NCI-H2081 (cell line): ENCODE measurements at places on chromosomes 3 and 15.

DNA sequence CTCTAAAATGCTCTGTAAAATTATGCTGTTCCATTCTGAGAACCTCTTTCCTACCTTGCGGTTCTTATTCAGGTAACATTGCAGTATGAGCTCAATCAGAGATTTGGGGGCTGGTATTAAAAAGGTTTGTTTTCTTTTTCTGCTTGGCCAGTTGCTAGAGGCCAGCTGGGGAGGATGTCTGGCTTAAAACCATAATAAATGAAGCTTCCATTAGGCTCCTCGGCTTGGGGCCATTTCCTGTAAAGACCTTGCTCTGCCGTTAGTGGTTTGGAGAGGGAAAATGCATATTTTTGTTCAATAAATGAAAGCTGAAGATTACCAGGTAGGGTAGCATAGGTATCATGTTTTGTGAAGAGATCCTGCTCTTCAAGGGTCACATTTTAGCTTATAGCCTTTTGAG, 55.2 kb downstream of the MCTP2 start:
- peak; percentile 58 for DNase-seq

- no peak for DNase-seq
Measured at GRCh38 chr3:119625451-119626153, 27.9 kb downstream of the PLA1A start.

DNA sequence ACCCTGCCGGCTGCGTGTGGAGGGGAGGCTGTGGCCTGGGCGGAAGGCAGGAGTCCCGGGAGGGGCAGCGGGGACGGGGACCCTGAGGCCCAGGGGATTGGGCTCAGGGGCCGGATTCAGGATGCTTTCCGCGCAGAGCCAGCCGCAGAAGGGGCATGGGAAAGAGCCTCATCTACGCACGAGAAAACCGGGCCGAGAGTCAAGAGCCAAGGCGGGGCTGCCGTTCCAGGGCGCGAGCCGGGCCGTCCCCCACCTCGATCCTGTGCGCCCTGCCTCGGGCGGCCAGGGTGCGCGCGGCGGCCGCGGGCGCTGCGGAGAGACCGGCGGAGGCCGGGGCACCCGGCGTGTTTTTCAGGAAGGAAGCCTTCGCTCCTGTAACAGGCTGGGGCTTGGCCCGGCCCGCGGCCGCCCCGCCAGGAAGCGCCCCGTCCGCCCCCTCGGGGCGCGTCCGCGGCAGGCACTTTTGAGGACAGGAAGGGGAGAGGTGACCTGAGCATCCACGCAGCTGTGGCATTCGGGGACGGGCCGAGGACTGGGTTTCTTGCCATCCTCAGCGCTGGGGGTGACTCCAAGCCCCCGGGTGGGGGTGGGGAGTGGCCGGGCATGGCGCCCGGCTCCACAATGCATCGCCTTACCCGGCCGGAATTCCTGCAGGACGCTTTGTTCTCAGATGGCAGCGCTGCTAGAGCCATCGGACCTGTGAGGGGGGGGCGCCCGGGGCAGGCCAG, 62.3 kb upstream of the GATA2 start:
- DNase-seq: no peak

DNA sequence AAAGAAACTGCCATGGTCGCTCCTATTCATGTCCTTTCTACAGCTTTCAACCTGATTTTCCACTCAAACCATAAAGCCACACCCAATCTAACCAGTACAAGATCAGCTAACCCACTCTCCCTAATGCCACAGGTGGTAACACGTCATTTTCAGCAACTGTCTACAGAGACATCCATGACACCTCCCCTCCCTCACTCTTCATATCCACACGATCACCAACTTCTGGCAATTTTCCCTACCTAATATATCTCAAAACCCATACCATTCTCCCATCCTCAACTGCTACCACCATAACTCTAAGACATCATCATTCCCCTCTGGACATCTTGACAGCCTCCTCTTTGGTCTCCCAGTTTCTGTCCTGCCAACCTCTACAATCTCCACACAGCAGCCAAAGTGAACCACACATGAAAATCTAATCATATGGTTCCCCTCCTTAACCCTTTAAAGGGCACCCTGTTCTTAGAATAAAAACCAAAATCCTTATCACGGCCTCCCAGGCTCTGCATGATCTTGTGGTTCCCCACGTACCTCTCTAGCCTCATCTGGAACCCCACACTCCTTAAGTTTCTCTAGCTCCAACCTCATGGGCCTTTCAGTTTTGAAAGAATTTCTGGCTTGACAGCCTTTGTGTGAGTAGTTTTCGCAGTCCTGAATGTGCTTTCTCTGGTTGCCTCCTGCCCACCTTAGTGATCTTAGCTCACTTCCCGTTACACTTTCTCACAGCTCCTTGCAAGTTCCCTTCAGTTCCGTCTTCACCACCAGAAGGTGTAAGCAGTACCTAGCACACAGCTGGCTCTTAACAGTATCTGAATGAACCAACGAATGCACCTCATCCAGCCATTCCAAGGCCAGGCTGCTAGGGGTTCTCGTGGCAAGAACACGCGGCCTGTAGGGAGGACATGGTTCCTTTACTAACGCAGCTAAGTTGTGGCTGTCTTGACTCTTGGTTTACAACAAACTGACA, 33.4 kb downstream of the SPINK8 start:
- no peak for DNase-seq

GRCh38 chr3:69738315-69738714, 949 bp upstream of the MITF start:
- no peak for DNase-seq

DNA sequence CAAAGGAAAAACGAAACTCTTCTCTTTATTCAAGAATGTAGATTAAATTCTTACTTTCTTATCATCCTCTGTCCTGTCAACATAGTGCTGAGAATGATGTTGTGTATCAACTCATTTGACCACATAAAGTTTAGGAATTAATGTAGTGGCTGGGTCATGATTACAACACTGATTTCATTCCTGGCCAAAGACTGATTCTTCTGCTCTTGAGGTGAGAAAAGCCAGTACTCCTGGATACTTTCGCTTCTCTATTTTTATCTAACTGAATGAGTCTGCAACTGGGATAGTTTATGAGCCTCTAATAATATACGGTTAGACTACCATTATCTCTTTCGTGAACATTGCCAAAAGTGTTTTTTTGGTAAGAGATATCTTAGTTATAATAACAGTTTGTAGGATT, 173.0 kb downstream of the LPP start:
- no peak for DNase-seq

- no peak for DNase-seq
Measured at GRCh38 chr3:151404316-151404715, 19.8 kb upstream of the P2RY12 start.

DNA sequence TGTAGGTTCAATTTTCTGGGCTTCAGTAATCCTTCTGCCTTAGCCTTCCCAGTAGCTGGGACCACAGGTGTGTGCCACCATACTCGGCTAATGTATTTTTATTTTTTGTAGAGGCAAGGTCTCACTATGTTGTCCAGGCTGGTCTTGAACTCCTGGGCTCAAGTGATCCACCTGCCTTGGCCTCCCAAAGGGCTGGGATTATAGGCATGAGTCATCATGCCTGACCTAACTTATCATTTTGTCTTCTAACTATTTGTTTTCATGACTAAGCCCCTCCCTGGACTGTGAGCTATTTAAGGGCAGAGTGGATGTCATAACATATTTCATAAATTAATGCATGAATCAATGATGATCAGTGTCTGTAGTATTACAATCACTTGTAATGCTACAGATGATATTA, 56.1 kb upstream of the PIAS1 start:
- no peak for DNase-seq
